ENCODE measurements at places on chromosomes 7 and 10. TPM values are rescaled to one million over a fixed set of nuclear protein-coding genes. Genes with fewer than 3 reads are reported as not detected.

TUBB8 gene
- 0.11 TPM for total RNA-seq

CUX1 gene
- total RNA-seq = 29.0 TPM

TMEM229A gene
- not detected for total RNA-seq

CRHR2 gene
- total RNA-seq = not detected

LIPF gene
- total RNA-seq = not detected

FAM131B gene
- total RNA-seq = 0.11 TPM

OGA gene
- 74.1 TPM for total RNA-seq

SEMA3E gene
- total RNA-seq = 1.0 TPM

CTAGE8 gene
- total RNA-seq = not detected

BMPER gene
- 1.1 TPM for total RNA-seq

CNPY1 gene
- total RNA-seq = not detected

NPTX2 gene
- total RNA-seq = 18.9 TPM

NEUROD6 gene
- not detected for total RNA-seq

GJD4 gene
- total RNA-seq = not detected

MEOX2 gene
- total RNA-seq = 6.2 TPM

OR2A25 gene
- total RNA-seq = not detected
